ENCODE measurements at places on chromosomes 4 and X. TPM values are rescaled to one million over a fixed set of nuclear protein-coding genes. Genes with fewer than 3 reads are reported as not detected.

DNA sequence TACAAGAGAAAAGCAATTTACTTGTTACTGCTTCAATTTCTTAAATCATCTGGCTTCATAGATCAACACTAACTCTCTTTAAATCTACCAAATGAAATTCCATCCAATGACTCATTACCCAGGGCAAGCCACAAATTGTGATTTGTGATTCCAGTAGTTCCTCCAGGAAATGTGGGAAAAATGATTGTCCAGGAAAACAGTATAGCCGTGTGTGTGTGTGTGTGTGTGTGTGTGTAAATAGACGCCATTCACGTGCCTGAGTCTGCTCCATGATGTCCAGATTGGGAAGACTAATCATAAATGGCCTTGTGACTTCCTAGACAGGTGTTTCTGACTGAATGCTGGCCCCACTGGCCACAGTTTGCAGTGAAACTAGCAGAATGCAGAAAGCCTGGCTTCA lies 121.3 kb downstream of the HS6ST2 start:
- no peak overlapping the region for H3K4me3 ChIP-seq
- no peak for DNase-seq

DNA sequence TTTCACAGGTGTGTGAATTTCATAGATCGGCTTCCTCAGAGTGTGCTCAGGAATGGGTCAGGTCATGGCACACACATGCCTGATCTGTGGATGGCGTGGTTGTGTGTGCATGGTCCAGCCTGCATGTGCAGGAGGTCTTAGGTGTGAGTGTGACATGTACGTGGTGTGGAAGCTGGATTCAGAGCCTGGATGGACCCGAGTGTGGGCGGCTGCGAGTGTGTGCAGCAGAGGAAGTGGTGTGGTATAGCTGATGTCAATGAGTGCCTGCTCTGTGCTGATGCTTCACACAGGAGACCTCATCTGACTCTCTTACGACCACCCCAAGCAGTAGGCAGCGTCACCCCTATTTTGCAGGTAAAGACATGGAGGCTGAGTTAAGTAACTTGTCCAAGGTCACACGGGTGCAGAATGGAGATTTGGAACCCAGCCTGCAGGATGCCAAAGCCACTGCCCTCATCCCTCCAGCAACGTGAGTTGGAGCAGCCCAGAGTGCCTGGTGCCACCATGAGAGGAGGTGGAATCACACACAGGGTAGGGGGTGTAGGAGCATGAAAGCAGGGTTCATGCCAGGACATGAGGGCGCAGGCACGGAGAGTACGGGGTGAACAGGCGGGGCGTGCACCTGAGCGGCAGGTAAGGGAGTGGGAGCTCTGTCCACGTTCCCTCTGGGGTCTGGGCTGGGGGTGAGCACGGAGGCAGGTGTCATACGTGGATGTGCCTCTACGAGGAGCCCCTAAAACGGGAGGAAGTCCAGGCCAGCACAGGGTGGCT lies 24.2 kb upstream of the C4orf50 start:
- H3K4me3 ChIP-seq: no peak overlapping the region
- H3K27ac ChIP-seq: no peak overlapping the region
- peaks cover 27% of the 10 kb centered on the region for H3K27me3 ChIP-seq
- no peak for DNase-seq
- no peaks in the 10 kb centered on the region for H3K4me1 ChIP-seq

The KCTD8 gene
- not detected for total RNA-seq

- H3K4me3 ChIP-seq: no peak overlapping the region
- DNase-seq: no peak
- no peak overlapping the region for H3K27ac ChIP-seq
- H3K4me1 ChIP-seq: no peaks in the 10 kb centered on the region
- H3K36me3 ChIP-seq: no peaks in the 10 kb centered on the region
Observed at GRCh38 chr4:127249066-127249766, 383.5 kb upstream of the INTU start.

The CT83 gene
- total RNA-seq: not detected

GRCh38 chrX:136016881-136017280 lies 31.6 kb downstream of the SLC9A6 start:
- no peaks in the 10 kb centered on the region for H3K27me3 ChIP-seq
- no peak for DNase-seq
- no peak overlapping the region for H3K4me3 ChIP-seq
- peaks cover 22% of the 10 kb centered on the region for H3K36me3 ChIP-seq

The BRS3 gene
- not detected for total RNA-seq

DNA sequence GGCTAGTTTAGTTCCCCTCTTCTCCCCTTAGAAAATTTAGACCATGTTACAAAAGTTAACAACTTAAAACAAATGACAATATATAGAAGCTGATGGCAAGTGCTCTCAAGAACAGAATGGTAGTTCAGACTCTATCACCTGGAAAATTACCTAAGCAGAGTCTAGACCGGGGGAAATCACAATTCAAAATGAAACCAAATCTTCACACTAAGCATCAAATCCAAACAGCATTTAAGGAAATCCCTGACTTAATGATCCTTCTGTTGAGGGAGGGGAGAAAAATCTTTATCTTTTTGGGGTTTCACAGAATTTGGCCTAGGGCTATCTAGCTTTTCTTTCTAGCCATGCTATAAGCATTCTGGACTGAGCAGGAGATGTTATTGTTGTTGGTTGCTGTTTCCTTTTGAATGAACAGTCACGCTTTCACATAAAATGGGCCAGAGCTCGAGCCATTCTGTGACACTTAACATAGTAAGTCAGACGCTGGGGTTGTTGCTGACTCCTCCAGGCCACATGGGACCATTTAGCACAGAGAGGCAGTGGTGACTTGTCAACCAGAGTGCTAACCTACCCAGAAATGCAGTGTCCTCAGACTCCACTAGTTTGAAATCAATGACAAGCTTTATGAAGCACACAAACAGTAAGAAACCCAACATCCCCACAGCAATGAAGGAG lies 16.0 kb upstream of the LSM6 start:
- H3K36me3 ChIP-seq: no peaks in the 10 kb centered on the region
- H3K27me3 ChIP-seq: peaks cover 4% of the 10 kb centered on the region
- no peak for DNase-seq
- no peaks in the 10 kb centered on the region for H3K4me1 ChIP-seq

- H3K4me1 ChIP-seq: peaks cover 12% of the 10 kb centered on the region
- no peaks in the 10 kb centered on the region for H3K27me3 ChIP-seq
- H3K27ac ChIP-seq: no peak overlapping the region
- no peak for DNase-seq
- H3K4me3 ChIP-seq: no peak overlapping the region
Observed at GRCh38 chr4:123216543-123216942, 180.1 kb upstream of the SPRY1 start.

GRCh38 chr4:6189511-6189910 lies 10.8 kb downstream of the JAKMIP1 start:
- no peaks in the 10 kb centered on the region for H3K4me1 ChIP-seq
- H3K27ac ChIP-seq: no peak overlapping the region
- peaks cover 2% of the 10 kb centered on the region for H3K36me3 ChIP-seq

The CNOT6L gene
- 30.2 TPM for total RNA-seq

GRCh38 chrX:71809886-71810285 lies 46.7 kb downstream of the CXorf49B start:
- H3K27ac ChIP-seq: no peak overlapping the region
- no peaks in the 10 kb centered on the region for H3K27me3 ChIP-seq
- no peaks in the 10 kb centered on the region for H3K36me3 ChIP-seq
- no peak overlapping the region for H3K4me3 ChIP-seq
- no peaks in the 10 kb centered on the region for H3K4me1 ChIP-seq

DNA sequence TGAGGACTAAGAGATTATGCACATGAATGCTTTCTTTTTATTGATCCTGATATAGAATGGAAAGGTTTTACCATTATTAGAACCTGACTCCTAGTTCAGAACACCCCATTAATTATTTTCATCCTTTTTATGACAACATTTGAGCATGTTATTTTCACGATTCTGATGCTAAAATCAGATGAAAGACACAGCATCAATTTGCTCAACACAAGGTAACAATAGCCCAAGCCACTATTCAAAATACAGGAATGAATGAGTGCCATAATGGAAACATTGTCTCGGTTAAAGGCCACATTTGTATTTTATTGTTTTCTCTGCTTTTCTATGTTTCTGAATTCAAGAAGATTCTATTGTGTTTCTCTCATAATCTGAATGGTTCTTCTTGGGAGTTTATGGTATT lies 126.3 kb upstream of the POF1B start:
- no peak overlapping the region for H3K27ac ChIP-seq
- H3K27me3 ChIP-seq: no peaks in the 10 kb centered on the region
- DNase-seq: no peak
- no peak overlapping the region for H3K4me3 ChIP-seq
- H3K4me1 ChIP-seq: no peaks in the 10 kb centered on the region

DNA sequence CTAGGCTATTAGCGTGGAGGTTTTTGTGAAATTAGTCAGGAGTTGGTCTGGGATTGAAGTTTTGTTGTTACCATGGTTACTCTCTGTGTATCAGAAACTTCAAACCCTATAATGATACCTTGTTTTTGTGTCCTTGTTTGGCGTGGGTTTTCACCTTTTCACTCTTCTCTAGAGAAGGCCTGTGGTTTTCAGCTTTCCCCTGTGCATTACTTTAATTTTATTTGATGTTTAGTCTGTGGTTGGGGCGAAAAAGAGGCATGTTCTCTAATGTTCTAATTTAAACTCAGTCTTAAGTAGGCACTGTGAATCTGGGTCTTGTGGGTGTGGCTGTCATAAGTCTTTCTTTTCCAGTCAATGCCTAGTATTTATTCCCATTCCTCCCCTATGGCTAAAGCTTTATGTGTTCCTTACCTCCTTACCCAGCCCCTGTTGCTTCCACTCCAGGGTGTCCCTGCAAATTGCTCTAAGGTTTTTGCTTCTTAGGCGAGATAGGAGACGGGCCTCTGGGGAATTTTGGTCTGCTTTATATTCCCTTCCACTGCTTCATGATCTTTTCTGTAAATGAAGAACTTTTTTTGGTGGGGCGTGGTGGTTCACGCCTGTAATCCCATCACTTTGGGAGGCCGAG lies 326.3 kb upstream of the ZCCHC13 start:
- H3K27me3 ChIP-seq: no peaks in the 10 kb centered on the region
- DNase-seq: no peak
- no peak overlapping the region for H3K4me3 ChIP-seq
- H3K36me3 ChIP-seq: peaks cover 12% of the 10 kb centered on the region
- peaks cover 34% of the 10 kb centered on the region for H3K4me1 ChIP-seq

The FHDC1 gene
- total RNA-seq: 54.5 TPM

- H3K27me3 ChIP-seq: no peaks in the 10 kb centered on the region
- H3K27ac ChIP-seq: no peak overlapping the region
- no peaks in the 10 kb centered on the region for H3K4me1 ChIP-seq
- H3K4me3 ChIP-seq: no peak overlapping the region
- no peaks in the 10 kb centered on the region for H3K36me3 ChIP-seq
- no peak for DNase-seq
Observed at GRCh38 chrX:78923198-78924015, 21.8 kb upstream of the P2RY10 start.

The MAGEA11 gene
- total RNA-seq: not detected

- no peaks in the 10 kb centered on the region for H3K27me3 ChIP-seq
- no peaks in the 10 kb centered on the region for H3K36me3 ChIP-seq
- H3K27ac ChIP-seq: no peak overlapping the region
- no peak overlapping the region for H3K4me3 ChIP-seq
Observed at GRCh38 chrX:41245641-41246040, 88.3 kb upstream of the DDX3X start.

The CYBB gene
- total RNA-seq: not detected

DNA sequence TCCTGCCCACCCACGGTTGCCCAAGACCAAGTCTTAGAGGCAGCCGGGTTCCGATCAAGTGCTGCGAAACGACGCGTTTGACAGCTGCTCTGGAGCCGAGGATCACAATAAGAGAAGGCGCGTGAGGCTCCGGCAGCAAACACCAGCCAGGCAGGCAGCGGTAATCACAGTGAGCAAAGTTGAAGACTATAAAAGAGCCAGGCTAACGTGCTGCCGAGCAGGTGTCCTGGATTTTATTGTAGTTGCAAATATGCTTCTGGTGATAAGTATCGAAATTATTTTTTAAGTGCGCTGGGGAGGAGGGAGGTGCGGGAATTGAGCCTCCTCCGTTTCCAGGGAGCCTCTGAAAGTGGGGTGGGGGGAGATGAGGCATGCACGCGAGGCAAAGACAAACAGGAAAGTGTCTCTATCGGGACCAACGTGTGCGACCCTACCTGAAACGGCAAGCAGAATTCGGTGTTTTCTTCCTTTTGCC lies 590 bp downstream of the GABRA2 start:
- no peaks in the 10 kb centered on the region for H3K36me3 ChIP-seq
- H3K4me1 ChIP-seq: peaks cover 19% of the 10 kb centered on the region
- H3K4me3 ChIP-seq: peak overlapping the region; percentile 90
- H3K27me3 ChIP-seq: peaks cover 80% of the 10 kb centered on the region
- H3K27ac ChIP-seq: no peak overlapping the region

The GYPB gene
- total RNA-seq: not detected

The ACSL4 gene
- total RNA-seq: 62.4 TPM

- no peak overlapping the region for H3K27ac ChIP-seq
- H3K4me1 ChIP-seq: no peaks in the 10 kb centered on the region
- no peak overlapping the region for H3K4me3 ChIP-seq
- H3K27me3 ChIP-seq: no peaks in the 10 kb centered on the region
- no peak for DNase-seq
Observed at GRCh38 chr4:176054942-176055341, 10.7 kb upstream of the WDR17 start.

GRCh38 chr4:154961263-154961662 lies 180.2 kb downstream of the RBM46 start:
- H3K4me3 ChIP-seq: no peak overlapping the region
- no peak overlapping the region for H3K27ac ChIP-seq
- H3K27me3 ChIP-seq: no peaks in the 10 kb centered on the region
- DNase-seq: no peak
- no peaks in the 10 kb centered on the region for H3K4me1 ChIP-seq
- H3K36me3 ChIP-seq: no peaks in the 10 kb centered on the region

- no peak overlapping the region for H3K4me3 ChIP-seq
- H3K36me3 ChIP-seq: peaks cover 6% of the 10 kb centered on the region
- no peaks in the 10 kb centered on the region for H3K4me1 ChIP-seq
- DNase-seq: no peak
Observed at GRCh38 chr4:10872833-10873517, 188.4 kb upstream of the CLNK start.

The ELOVL6 gene
- 104 TPM for total RNA-seq

DNA sequence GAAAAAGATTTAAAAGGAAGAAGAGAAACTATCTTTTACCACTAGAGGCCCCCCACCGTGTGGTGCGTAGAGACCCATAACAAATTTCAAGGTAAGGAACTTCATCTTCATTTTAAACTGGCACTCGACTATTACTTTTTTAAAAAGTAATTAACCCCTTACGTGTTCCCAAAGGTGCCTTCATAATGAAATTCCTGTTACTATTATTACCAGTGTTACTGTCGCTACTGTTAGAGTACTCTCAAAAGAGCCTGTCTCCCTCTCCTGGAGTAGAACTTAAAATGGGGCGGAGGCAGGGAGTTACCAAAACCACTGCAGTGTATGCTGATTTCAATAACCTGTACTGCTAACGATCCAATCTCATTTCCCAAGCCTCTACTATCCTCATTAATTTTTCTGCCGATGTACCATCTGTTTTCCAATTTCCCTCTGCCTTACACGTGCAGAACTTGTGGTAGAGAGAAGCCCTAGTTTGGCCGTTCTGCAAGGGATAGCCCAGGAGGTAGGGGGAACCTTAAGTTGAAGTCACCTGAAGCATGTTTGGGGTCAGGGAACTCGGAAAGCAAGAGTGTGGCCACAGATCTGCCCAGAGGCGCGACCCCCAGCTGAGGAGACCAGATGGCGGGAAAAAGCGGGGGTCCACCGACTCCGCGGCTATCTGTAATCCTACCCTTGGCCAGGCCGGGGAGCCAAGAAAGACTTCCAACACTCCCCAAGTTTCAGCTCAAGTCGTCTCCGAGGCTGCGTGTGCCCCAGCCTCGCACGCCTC lies 720 bp upstream of the STK26 start:
- H3K27ac ChIP-seq: peak overlapping the region; percentile 96
- H3K4me1 ChIP-seq: peaks cover 40% of the 10 kb centered on the region
- no peak for DNase-seq
- peaks cover 2% of the 10 kb centered on the region for H3K27me3 ChIP-seq
- peaks cover 2% of the 10 kb centered on the region for H3K36me3 ChIP-seq

GRCh38 chr4:82891707-82892466 lies 934 bp upstream of the SEC31A start:
- peaks cover 47% of the 10 kb centered on the region for H3K4me1 ChIP-seq
- peaks cover 6% of the 10 kb centered on the region for H3K36me3 ChIP-seq
- H3K27me3 ChIP-seq: no peaks in the 10 kb centered on the region
- no peak for DNase-seq
